Neural progenitor cell (in vitro differentiated cells): ENCODE measurements at places on chromosomes 7 and 10. TPM values are rescaled to one million over a fixed set of nuclear protein-coding genes. Genes with fewer than 3 reads are reported as not detected.

Gene CYP2W1
- 0.06 TPM in 1 of 2 replicates, not detected in the other for total RNA-seq

DNA sequence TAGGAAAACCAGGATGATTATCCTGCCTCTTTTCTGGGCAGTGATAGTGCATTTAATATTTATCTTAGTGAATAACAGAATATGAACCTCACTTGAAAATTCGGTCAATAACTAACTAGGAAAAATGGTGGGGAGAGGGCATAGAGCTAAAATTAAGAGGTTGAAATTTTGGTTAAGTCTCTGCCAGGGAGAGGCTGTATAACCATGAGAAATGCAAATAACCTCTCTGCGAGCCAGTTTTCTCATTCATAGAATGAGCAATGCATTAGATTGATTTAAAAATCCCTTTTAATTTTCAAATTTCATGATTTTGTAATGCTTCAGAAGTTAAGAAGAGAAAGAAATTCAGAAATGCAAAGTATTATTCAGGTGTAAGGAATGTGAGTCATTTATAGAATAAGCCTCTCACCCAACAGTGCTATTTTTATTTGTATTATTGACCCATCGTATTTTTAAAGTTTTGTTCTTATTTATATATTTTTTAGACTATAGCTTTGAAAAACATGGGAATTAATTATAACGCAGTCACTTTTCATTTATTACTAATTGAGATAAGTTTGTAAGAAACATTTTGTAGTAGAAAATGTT, 104.7 kb downstream of the PHF14 start:
- DNase-seq: no peak

GRCh38 chr10:61877887-61878739, 23.4 kb upstream of the ARID5B start:
- peak; percentile 50 for DNase-seq

GRCh38 chr10:127313996-127314700, 117.8 kb upstream of the INSYN2A start:
- no peak for DNase-seq

- no peak for DNase-seq
These were observed 7.9 kb downstream of the TUBAL3 start for GRCh38 chr10:5396556-5397300.

DNA sequence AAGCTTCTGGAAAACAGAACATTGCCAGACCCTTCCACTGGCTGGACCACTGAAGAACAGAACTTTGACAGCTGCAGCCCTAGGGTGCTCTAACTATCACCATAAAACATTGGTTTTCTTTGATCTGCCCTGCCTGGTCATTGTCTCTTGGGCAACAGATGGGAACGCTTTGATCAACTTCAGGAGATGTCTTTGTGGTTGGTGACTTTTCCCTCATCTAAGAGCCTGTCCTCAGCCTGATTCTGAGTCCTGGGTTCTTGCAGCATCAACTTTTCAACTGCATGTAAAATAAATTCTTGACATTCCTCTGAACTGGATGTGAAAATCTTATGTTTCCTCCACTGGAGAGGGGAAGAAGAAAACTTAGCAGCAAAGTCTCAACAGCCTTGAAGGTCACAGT, 53.1 kb upstream of the ZNRF2 start:
- no peak for DNase-seq

DNA sequence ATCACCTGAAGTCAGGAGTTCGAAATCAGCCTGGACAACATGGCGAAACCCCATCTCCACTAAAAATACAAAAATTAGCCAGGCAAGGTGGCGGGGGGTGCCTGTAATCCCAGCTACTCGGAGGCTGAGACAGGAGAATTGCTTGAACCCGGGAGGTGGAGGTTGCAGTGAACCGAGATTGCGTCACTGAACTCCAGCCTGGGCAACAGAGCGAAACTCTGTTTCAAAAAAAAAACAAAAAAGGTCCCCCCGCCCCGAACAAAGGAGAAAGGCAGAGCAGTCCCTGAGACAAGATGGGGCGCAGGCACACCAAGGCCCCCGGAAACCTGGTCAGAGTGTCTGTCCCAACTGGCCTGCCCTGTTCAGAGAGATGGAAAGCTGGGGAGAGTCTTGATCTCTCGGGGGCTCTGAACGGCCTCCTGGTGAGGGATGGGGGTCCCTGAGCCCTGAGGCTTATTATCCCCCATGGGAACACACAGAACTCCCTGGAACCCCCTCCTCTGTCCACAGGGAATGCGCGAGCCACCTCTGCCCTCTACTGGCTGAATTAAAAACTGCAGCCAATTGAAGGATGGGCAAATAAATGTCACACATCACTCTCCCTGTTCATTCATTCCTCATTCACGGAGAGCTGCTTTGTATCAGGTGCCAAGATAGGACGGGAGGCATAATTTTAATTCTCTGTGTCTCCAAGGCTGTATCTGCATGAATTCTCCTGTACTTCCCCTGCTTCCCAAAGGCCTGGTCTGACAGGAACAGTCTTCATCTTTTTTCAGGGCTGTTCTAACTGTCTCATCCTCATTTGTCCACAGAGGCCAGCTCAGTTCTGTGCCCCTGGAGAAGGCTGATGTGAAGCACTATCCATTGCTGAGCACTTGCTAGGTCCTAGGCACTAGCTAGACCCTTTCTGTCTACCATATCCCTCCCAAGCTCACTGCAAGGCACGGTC, 28.9 kb downstream of the MAT1A start:
- peak; percentile 63 for DNase-seq

- no peak for DNase-seq
These were observed 1303.2 kb upstream of the LRRTM3 start for GRCh38 chr10:65622608-65623007.

- no peak for DNase-seq
These were observed 22.7 kb upstream of the ZWINT start for GRCh38 chr10:56383806-56384205.

- no peak for DNase-seq
These were observed 84.7 kb downstream of the CHST15 start for GRCh38 chr10:124008681-124009080.

DNA sequence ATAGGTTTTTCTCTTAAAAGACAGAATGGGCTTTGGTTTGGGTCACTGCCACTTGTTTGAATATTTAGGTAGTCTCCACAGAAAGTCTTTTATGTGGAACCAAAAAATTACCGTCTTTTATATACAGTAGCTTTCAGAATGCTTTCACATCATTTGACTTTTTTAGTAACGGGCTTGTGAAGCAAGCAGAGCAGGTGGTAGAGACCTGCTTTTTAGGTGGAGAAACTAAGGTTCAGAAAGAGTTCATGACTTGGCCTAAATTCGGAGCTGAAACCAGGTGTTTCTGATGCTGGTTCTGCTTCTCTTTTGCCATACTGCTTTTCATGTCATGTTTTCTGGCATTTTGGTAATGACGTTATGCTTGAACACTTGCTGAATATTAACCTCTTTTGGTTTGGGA, 36.3 kb downstream of the GARS1 start:
- no peak for DNase-seq
